Glutamatergic neuron (in vitro differentiated cells): ENCODE measurements at places on chromosomes 5 and 9.

- peak; percentile 87 for DNase-seq
Measured at GRCh38 chr9:121686930-121687541, 35.6 kb downstream of the DAB2IP start.

DNA sequence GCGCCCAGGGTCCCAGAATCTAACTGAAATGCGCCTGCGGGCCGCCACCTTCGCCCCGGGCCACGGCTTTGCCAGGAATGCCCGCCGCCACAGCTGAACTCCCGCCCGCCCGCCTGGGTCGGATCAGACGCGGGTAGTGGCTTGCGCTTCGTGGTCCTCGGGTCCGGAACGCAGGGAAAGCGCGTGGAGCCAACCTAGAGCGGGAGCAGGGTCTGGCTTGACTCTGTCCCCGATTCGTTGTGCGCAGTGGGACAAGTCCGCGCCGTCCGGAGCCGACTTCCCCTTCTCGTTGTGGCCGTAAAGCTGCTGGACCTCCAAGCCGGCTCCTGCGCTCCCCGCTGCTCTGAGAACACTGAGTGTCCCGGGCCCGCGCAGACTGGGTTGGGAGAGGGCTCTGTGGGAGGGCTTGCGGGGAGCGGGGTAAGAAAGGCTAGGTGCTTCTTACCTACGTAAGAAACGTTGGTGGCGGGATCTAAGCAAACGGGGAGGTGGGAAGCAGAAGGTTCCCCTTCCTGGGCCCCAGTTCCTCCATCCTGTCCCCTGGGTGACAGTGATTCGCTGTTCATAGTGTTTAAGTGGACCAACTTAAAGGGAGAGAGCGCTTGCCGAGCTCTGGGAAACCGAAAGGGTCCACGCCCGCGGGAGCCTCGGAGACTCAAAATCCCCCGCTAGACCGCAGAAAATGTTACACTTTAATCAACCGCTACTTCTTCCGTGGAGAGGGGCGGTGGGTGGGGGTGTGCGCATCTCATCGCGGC, 4.4 kb upstream of the FOXE1 start:
- DNase-seq = no peak

DNA sequence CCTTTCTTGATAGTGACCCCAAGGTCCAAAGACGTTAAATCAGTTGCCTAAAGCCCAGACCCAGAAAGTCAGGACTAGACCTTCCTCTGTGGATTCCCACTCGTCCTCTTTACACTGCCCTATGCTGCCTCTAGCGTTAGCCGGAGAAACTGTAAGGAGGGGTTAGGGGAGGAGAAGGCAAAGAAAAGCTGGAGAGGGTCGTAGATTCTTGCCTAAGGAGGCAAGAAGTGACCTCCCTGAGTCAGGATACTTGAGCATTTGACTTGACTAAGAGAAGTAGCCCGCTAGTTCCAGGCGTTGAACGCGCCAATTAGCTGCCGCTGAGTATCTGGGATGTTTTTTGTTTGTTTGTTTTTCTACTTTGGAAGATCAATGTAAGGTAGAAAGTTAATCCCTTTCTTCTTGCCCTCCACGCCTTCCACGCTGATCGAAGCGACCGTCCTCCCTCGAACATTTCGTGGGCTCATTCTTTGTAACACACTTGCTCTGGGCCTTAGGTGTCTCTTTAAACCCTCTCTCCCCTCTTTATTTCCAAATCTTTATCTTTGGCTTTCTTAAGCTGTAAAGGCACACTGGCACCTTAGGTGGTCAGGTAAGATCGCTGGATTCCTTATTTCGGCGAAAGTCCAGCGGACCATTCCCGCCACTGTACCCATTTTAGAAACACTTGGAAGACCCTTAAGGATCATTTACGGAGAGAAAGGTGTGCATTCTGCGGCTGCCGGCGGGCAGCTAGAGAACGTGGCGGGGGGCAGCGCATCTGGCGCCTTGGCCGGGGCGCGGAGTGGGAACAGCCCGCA, 5.1 kb upstream of the RGMB start:
- DNase-seq = peak; percentile 70

DNA sequence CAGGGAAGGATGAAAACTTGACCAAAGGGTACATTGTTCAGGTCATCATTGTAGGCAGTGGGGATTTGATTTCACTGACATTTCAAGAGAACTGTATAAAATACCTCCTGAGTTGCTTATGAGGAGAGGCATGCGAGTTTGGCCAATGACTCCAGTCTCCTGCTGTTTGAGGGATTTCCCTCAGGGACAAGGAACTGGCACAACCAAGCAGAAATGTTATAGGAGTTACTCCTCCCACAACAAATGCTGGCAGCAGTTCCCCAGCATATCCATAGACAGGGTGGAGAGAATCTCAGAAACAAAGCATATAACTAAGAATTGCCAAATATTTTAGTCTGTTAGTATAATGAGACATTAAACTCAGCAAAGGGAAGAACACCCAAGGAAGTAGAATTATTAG, 47.2 kb upstream of the FBXL7 start:
- no peak for DNase-seq

GRCh38 chr9:27400334-27400880, 103.5 kb upstream of the EQTN start:
- no peak for DNase-seq

DNA sequence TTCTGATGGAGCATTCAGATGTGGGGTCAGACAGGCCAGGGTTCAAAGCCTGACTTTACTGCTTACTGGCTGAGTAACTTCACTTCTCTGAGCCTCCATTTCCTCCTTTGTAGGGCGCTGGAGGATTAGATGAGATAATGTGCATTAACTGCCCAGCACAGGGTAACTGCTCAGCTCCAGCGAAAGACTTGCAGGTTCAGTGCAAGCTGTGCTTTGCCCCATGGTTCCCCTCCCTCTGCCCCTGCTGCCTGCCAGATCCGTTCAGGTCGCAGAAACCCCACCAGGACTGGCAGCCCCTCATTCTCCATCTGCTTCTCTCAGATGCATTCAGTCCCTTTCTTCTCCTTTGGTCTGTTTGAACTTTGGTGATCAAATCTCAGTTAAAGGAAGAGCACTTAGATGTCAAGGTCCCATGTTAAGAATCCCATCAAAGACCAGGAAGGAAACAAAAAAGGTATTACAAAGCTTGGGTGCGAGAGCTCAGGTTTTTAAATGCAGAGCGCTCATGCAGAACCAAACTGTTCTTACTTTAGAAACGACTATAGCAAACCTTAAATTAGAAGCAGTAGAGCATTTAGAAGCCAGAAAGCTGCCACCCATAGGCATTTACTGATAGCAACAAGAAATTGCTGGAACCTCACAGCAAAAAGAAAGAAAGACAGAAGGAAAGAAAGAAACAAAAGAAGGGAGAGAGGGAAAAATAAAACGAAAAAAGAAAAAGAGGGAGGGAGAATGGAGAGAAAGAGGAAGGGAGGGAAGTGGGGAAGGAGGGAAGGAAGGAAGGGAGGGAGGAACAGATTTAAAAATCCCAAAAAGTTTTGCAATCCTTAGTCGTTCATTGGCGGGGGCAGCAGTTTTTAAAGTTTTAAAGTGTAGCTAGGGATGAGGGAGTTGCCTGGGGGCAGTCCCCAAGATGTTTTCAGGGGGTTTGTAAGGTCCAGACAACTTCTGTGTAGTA, 23.5 kb downstream of the AFAP1L1 start:
- DNase-seq = no peak

DNA sequence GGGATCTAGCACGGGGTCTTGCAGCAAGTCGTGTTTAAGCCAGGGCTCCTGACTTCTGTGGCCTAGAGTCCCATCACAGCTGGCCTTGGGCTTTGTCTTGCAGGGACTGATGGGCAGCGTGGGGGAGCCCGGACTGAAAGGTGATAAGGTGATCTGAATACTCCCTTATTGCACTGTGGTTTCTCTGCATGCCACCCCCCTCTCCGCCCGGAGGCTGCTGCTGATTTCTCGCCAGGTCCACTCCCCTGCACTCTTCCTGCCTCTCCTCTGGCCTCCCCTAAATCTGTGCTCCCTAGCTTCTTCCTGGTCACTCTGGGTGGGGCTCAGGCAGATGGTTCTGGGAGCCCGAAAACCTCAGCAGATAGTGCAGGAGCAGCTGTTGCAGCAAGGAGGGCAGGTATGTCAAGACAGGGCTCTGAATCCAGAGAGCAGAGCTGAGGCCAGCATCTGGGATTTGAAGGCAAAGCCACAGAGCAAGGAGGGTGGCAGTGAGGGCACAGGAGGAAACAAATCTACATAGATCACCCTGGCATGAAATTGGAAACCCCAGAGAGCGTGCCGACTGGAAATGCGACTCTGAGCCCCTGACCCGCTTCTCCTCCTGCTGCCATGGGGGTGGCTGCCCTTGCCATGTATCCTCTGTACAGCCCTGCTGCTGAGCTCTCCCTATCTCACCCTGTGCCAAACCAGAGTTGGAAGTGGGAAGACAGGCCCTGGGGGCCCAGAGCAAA, 76.5 kb downstream of the COL27A1 start:
- DNase-seq = no peak

DNA sequence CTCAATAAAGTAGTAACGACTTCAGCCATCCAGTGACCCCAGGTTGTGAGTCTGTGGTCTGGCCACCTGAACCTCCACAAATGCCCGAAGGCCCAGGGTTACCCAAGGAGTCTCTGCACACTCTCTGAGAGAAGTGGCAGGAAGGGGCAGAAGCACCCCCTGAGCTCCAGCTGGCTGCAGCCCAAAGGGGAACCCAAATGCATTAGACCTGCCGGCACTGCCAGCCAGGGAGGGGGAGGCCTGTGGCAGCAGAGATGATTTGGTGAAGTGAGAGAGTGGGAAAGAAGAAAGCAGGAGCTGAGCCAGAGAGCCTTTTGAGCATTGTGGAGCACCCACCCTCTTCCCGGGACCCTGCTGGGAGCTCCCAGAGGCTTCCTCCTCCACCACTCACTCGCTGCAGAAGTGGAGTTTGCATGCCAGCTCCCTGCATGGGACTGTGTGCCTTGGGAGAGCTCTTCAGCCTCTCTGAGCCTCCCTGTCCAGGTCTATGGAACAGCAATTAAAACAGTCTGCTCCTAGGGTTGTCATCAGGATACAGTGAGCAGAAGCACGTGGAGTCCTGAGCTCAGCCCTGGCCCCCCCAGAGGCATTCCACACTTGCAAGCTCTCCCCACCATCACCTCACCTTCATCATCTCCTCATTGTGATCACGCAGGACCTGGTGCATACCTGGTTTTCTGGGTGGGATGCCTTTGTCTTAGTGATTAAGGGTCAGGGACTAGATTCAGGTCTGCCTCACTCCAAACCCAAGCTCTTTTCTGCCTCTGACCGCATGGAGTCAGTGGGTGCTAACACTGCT, 13.8 kb upstream of the ANGPTL2 start:
- DNase-seq = no peak

- DNase-seq = no peak
Measured at GRCh38 chr9:68707801-68708488, 2.9 kb downstream of the PIP5K1B start.

DNA sequence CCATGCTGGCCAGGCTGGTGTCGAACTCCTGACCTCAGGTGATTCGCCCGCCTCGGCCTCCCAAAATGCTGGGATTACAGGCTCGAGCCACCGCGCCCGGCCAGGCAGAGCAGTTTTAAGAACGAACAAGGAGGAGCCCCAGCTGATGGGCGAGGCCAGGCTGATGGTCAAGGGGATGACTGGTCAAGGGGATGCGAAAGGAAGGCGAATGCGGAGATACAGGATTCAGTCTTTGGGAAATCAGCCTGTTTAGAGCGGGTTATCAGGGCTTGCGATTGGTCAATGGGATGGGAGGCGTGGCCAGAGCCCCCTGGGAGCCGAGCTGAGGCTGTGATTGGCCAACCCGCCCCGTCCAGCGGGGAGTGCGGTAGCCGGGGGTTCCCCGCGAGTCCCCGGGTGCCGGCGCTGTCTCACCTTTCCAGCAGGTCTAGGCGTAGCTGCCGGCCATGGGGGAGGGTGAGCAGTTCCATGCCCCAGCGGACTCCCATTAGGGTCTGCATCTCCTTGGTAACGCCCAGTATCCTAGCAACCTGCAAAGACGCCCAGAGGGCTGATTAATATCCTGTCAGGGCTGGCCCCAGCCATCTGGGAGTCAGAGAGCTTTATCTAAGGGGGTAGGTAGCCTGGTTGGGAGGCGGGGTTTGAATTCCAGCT, 7.5 kb upstream of the TOR2A start:
- peak; percentile 94 for DNase-seq

- DNase-seq = no peak
Measured at GRCh38 chr9:73863924-73864323, 633.2 kb upstream of the RORB start.

DNA sequence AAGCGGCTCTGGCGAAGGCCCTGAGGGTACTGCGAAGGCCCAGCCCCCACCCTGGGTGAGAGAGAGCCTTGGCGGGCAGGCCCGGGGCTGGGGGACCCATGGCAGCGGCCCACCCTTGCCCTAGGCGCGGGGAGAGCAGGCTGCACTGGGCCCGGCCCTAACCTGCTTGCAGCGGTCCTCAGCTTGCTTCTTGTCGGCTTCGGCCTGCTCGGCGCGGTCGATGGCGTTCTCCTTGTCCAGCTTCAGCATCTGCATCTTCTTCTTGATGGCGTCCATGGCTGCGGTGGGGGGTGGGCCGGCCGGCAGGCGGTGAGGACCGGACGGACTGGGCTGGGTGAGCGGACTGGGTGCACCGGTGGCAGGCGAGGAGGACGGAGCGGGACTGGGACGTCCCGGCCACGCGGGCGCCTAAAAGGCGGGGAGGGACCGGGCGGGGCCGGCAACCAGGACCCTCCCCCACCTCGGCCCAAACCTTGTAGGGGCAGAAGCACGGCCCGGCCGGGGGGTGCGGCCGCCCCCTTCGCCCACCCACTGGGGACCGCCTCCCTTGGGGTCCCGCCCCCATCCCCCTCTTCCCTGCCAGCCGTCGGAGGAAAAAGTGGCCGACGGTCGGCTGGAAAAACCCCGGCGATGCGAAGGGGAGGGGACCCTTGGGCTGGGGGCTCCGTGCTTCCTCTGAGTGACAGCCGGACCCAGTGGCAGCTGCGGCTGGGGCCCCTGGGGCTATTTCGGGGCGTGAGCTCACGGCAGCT, at the start of gene TPM2:
Gene TPM2, minus strand, starts transcription at position 384 of the 752 bp plus-strand sequence. Its CDS starts 108 bp downstream, at position 276.
- DNase-seq = peak; percentile 69

DNA sequence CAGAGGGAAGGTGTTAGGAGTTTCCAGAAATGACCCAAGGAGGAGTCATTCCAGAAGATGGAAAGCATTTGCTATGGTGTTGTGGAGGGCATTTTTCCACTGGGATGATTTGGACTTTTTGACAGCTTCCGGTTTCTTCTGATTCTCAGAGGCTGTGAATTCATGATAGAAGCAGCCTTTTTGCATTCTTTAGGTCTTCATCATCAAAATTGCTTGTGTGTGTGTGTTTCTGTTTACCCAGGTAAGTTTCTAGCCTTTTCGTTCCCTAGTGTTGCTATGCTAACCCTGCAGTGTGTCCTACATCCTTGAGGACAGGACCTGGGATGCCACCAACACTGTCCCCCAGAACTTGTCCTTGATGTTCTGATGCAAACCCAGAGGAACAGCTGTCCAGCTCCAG, 19.6 kb downstream of the IRX1 start:
- no peak for DNase-seq
